ENCODE measurements at places on chromosomes 2 and 18. TPM values are rescaled to one million over a fixed set of nuclear protein-coding genes. Genes with fewer than 3 reads are reported as not detected.

DNA sequence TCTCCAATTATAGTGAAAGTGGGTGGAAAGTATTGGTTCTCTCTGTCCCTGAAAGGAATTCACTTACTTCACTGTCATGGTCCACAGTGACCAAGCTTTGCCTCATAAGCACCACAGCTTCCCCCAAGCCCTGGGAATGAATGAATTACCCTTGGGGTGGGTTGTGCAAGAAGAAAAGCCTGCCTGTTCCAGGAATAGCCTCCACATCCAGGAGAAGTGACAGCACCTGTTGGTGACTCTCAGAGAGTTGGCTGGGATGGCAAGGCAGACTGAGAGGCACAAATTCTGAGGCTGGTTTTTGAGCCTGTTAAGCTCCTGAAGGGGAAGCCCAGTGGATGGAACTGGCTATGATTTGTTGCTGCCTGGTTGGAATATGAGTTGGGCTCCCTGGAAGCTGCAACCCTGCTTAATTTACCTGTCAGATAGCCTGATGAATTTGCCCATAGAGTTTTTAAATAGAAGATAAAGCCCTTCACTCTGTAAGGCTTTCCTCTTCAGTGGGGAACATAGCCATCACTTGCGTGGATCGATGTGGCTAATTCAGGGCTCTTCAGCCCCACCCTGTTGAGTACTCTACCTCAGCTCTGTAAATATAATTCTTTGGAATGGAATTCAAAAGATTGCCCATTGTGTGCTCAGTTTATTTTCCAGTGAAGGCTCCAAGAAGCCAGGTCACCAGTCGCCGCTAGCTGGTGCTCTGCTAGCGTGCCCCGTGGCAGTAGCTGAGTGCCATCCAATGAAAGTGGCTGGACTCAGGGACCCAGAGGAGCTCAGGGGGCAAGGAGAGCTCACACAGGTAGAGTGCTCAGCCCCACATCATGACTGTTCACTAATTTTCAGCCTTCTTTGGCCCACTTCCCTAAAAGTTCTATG is 479.3 kb downstream of the IRS1 start:
- DNase-seq, result no peak

- no peak for DNase-seq
Measured at GRCh38 chr18:64436111-64436510, 287.2 kb upstream of the LINC00305 start.

GRCh38 chr2:31166925-31167324 is 28.7 kb upstream of the GALNT14 start:
- DNase-seq, result no peak

The BUB1 gene
- 266 TPM for total RNA-seq

Data from neural progenitor cell (in vitro differentiated cells).